Esophagus squamous epithelium (tissue), 5 donors: ENCODE measurements at places on chromosomes 1 and 21.

DNA sequence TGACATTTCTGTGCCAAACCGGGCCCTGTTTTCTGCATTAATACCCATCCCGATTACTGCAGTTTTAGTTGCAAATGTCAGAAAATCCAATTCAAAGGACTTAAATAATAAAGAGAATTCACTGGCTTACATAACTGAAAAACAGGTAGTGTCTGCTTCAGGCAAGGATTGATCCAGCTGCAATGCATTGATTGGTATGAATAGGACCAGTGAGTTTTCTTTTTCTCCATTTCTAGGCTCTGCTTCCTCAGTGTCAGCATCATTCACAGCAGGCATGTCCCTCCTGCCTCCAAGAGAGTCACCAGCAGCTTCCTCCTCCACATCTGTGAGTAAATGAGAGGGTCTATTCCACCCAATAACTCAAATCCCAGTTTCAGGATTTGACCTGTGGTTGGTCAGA is 33.7 kb upstream of the ACTL8 start:
- DNase-seq, result no peak

- no peak for DNase-seq
These were observed 3.0 kb upstream of the AIM2 start for GRCh38 chr1:159079525-159079924.

GRCh38 chr1:167003711-167004110 is 14.6 kb downstream of the MAEL start:
- DNase-seq, result no peak

- no peak for DNase-seq
These were observed 232.3 kb upstream of the FGGY start for GRCh38 chr1:59064592-59064991.

- no peak for DNase-seq
These were observed 355.8 kb upstream of the LYPLAL1 start for GRCh38 chr1:218817691-218818465.
